ENCODE measurements at places on chromosomes 13 and 19.

GRCh38 chr19:28553005-28553404, 659.9 kb downstream of the UQCRFS1 start:
- no peak for DNase-seq

DNA sequence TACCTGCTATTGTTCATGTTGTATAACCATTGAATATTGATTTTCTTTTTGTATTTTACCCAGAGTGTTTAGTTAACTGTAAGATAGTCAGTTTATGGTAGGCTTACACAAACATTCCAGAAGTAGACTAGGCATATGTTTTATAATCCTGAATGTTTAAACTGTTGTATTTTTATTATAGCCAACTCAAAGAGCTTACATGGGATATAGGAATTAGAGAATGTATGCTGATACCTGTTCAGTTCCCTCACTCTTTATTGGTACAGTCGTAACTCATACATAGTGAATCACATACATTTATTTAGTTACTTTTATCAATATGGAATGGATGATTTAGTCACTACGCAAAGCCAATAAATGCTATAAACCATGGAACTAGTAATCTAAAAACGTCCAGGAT, 657.9 kb downstream of the SLITRK5 start:
- DNase-seq: no peak

DNA sequence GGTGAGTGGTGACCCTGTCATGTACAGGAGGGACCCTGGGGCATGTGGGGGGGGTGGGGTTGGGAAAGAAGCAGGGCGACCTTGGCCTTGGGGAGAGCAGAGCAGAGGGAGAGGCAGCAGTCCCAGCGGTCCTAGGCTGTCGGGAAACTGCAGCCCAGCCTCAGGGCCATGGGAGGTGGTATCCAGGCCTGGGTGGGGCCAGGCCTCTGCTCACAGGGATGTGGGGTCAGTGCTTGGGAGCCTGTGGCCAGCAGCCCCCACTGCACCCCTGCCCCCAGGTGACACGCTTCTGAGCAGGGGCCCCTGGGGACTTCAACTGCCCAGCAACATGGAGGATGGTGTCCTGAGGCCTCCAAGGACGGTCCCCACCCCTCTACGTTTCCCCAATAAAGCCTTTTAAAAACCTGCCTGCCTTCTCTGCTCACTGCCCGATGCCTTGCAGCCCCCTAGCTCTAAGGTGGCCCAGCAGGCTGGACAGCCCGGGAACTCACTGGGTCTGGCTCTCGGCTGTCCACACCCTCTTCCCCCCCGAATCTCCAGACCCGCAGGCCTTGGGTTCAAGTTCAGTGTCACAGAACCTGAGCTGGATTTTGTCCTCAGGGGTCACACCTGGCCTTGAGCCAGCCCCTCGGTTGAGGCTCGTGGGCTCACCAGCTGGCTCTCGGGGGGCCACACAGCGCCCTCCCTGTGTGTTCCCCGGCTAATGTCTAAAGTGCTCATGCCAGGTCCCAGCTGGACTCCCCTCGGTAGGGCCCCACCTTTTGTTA, 6.9 kb downstream of the PNKP start:
- DNase-seq: no peak

GRCh38 chr19:6677883-6678689, 8.1 kb upstream of the TNFSF14 start:
- DNase-seq: no peak

DNA sequence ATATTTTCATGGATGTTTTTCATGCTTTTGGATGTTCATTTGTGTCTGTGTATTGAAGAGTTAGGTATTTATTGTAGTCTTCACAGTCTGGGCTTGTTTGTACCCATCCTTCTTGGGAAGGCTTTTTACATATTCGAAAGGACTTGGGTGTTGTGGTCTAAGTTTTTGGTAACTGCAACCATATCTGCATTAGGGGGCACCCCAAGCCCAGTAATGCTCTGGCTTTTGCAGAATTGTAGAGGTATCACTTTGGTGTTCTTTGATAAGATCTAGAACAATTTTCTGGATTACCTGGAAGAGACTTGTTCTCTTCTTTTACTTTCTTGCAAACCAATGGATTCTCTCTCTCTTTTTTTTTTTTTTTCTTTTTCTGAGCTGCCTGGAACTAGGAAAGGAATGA, 581.3 kb downstream of the DACH1 start:
- no peak for DNase-seq

GRCh38 chr19:44746946-44747738, 1.4 kb upstream of the BCL3 start:
- peak; percentile 96 for DNase-seq

- peak; percentile 7 for DNase-seq
These were observed 64.3 kb downstream of the SPRY2 start for GRCh38 chr13:80276371-80277289.
